ENCODE measurements at places on chromosomes 7 and 10.

- DNase-seq: no peak
Observed at GRCh38 chr7:4113976-4114375, 568.1 kb upstream of the FOXK1 start.

DNA sequence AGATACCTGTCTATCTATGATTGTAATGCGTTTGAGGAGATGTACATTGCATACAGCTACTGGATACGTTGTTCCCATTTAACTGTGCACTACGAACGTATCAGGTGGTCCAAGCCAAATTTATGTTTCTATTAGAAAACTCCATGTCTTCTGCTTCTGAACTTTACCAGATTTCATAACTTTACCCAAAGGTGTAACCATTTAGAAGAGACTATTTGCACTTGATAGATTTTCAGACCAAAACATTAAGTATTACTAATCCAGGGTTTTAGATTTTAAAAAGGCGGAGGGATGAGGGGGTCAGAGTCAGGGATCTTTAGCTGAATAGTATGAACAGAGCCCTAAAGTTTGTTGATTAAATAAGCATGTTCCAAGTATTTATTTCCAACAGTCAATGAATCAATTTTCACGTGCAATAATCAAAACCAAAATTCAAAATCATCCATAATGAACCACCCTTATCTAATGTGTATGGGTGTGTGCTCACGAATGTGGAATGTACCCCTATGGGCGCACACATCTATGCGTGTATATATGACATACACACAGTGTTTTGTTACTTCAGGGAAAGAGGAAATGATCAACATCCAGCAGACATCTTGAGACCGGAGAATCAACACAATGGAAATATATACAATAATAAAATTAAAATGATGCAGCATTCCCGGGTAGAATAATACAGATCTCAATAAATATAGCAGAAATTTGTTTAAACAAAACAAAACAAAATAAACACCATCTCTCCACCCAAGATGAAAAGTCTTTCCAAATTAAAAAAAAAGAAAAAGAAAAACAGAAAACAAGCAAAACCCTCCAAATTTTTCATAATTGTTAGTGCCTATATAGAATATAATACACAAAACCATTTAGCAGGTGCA, 3.4 kb downstream of the FEZF1 start:
- no peak for DNase-seq

- peak; percentile 65 for DNase-seq
Observed at GRCh38 chr7:4797858-4798705, 22.7 kb downstream of the AP5Z1 start.

GRCh38 chr10:70515035-70515667, 36.6 kb downstream of the PALD1 start:
- DNase-seq: no peak

- no peak for DNase-seq
Observed at GRCh38 chr7:23335621-23336020, 36.5 kb downstream of the MALSU1 start.

DNA sequence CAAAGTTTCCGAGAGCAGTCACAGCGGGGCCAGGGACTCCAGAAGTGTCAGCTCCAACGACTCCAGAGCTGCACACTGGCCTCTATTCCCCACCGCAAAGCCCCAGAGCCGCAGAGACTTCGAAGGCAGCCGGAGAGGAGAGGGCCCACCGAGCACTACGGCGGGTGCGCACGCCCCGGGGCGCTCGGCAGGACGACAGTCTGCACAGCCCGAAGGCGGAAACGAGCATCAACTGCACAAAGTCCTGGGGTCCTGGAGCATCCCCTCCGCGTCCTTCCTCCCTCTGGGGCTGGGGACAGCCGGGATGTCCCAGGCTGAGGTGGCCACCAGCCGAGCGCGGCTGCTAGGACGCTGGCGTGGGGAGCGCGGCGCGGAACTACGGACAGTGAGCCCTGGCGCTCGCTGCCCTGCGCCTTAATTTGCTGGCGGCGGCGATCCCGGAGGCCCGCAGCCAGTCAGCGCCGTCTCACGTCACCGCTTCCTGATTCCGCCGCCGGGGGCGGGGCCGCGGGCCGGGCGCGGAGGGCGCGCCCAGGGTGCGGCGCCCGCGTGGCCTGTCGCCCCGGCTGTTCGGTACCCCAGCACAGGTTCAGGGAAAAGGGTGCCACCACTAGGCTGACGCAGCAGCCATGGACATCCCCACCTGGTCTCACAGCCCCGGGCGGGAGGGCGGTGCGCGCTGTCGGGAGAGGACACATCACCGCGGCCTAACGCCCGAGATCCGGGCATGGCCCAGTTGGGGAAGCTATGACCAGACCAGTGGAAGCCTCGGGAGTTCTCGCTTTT, at the start of gene TBX20:
TSS of gene TBX20 (minus strand) at position 391 of the 786 bp plus-strand sequence. CDS start 480 bp downstream, outside the sequence.
- peak; percentile 58 for DNase-seq

DNA sequence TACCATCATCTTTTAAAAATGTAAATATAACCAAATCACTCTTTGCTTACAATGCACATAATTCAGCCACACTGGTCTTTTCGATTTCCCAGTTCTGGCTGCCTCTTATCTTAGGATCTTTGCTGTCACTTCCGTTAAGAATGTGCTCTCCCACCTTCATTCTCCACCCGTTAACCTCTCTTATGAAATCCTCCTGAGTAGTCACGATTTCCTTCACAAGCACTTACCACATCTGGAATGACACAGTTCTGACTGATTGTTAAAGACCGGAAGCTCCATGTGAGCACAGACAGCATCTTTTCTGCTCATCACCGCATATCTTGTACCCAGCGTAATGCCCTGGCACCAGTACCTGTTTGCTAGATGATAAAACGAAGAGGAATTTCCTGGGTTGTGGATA, 84.3 kb downstream of the CUL2 start:
- no peak for DNase-seq

DNA sequence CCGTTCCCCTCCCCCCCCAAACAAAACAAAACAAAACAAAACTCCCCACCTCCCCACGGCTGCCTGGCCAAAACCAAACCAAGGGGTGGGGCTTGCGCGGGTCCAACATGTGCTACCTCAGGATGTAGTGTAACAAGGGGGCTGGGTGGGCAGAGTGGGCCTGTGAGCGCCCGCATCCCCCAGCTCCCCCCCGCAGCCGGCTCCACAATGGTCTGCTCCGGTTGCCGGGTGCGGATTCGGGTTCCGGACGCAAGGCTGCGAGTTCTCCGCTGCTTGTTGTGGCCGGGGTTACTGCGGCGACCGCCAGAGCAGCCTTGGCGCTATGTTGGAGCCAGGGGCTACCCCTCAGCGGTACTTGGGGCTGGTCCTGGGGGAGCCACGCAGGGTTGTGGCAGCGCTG, 4.9 kb downstream of the C10orf143 start:
- DNase-seq: no peak

GRCh38 chr10:48762064-48763042, 77.7 kb downstream of the WDFY4 start:
- no peak for DNase-seq

- DNase-seq: peak; percentile 92
Observed at GRCh38 chr10:29998142-29998808, 61.1 kb downstream of the JCAD start.

DNA sequence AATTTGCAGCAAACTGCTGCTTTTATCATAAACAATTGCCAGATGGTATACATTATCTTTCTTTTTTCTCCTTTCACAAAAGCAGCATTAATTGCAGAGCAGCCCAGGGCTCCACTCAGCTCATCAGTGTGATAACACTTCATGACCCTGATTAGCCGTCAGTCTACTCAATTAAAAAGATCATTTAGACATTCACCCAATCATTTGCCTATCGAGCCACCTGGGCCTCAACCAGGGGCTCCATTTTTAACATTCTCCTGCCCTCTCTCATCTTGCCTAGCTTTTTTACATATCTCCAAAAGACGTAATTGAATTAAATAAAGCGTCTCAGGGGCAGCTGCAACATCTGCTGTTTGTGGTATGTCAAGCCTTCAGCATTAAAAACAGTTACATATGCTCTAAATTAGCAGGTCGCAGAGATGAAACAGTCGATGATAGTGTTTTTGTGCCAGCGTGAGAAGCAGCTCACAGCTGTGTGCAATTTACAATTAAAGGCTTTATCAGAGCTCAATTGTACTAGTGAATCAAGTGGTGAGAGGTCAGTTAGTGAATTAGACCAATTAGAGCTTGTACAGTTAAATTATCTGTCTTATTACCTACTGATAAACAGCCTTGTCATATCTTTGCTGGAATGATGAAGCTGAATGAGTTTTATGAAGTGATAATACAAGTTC, 522.5 kb downstream of the ETV1 start:
- DNase-seq: peak; percentile 5

DNA sequence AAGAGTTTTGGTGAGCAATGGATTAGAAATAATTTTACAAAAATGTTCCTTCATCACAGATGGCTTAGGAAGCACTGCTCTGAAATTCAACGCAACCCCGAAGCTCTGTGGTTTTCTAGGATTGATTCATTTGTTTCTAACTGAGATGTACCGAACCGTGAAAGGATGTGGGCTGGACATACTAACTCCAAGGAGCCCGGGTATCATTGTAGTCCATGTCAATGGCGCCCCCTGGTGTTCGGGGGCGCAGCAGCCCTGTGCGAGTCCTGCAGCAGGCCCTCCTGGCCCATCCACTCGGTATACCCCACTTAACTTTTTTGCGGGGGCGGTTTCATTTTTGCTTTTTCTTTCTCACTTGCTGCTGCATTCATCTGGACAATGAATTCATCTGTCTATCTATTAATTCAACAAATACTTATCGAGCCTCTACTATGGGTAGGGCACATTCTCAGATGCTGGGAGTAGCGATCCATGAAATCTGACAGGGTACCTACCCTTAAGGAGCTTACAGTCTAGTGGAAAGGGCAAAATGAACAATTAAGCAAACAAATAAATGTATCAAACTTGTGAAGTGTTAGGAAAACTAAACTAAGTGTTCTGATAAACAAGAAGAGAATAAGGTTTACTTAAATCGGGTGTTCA, 25.2 kb upstream of the ITPRID1 start:
- DNase-seq: peak; percentile 1

DNA sequence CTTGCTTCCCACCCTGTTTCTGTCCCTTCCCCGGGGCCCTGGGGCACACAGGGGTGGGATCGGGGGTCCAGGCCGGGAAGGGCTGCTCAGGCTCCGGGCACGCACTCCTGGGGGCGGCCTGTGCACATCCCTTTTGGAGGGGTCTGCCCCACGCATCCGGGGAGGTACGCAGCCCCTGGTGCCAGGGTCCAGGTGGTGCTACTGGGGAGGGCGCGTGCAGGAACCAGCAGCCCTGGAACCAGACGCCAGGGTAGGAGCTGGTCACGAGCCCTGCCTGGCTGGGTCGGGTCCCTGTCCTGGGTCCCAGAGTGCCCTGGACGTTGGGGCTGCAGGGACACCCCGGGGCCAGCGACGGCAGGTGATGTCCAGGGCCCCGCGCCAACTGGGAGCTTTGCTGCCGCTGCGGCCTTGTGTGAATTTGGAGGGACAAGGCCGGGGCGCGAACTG, 53.4 kb downstream of the GLRX3 start:
- DNase-seq: no peak

DNA sequence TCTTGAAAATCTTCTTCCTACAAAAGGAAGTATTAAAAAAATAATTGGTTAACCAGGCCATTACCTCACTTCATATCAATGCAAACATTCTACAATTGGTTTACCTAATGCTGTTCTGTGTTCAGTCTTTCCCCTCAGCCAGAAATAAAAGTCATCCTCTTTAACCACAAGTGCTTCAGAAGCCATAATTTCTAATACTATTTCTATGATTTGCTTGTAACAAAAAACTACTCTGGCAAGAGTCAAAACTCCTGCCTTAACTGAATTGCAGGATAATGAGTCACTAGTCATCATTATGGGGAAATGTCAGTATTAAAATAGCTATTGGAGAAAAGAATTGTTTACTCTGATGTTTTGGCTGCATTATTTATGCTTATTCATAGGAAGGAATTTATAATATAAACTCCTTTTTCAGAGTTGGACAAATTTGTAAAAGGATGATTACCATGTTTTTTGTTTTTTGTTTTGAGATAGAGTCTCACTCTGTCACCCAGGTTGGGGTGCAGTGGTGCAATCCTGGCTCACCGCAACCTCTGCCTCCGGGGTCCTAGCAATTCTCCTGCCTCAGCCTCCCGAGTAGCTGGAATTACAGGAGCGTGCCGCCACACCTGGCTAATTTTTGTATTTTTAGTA, 55.5 kb upstream of the ODAD2 start:
- peak; percentile 93 for DNase-seq

DNA sequence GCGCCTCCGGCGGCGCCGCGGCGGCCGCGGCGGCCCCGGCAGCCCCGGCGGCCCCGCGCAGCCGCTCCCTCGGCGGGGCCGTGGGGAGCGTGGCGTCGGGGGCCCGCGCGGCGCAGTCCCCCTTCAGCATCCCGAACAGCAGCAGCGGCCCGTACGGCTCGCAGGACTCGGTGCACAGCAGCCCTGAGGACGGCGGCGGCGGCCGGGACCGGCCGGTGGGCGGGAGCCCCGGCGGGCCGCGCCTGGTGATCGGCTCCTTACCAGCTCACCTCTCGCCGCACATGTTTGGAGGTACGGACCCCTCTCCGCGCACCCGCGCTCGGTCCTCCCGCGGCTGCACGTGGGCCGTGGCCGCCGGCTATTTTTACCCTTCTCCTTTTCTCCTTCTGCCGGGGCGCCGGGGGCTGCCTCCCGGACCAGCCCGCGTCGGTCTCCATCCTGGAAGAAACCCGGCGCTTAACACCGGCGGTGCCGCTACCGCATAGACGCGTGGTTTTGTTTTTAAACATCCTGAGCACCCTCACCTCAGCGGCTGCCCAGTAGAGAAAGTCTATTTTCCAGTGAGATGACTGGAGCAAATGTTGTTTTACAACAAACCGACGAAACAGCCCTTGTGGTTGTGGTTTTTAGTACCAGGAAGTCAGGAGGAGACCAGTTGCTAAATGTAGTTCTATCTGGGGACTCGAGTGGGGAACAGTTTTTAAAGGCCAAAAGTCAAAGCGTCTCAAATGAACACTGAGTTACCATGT, 1.3 kb downstream of the ZNRF2 start:
- DNase-seq: peak; percentile 54

DNA sequence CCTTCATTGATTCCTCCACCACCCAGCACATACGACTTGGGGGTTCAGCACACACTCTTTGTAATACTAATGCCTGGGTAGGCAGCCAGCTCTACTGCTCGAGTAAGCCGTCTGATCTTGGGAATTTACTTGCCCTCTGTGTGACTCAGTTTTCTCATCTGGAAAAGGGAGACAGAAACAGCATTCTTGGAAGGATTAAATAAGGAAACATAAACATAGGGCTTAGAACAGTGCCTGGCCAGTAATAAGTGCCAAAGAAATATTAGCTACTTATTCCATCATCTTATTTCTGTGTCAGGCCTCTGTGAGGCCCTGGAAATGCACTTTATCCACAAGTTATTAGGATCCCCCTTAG, 130.1 kb downstream of the TNS3 start:
- DNase-seq: peak; percentile 48

DNA sequence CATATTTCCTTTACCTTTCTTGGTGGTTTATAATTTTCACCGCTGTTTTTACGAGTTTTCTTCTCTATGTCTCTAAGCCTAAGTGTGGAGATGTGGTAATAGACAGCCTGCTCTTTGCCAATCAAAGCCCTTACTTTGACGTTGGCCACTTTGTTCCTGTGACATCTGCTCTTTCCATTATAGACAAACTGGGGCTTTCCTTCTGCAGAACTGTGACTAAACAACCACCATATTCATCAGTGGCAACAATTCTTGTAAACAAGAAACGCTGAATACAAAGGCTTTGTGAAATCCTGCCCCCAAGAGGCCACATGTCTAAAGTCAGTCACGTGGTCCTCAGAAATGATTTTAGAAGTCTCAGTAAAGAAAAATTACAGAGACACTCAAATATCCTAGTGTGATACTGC, 59.6 kb upstream of the CAPZA2 start:
- DNase-seq: peak; percentile 81

Measured in adipocyte (in vitro differentiated cells).